Stimulated activated CD8-positive, alpha-beta memory T cell treated with anti-CD3 and anti-CD28 coated beads, Interleukin-2, amount 100 ng/mL, for 48 hours (primary cell): ENCODE measurements at places on chromosomes 12 and 14.

DNA sequence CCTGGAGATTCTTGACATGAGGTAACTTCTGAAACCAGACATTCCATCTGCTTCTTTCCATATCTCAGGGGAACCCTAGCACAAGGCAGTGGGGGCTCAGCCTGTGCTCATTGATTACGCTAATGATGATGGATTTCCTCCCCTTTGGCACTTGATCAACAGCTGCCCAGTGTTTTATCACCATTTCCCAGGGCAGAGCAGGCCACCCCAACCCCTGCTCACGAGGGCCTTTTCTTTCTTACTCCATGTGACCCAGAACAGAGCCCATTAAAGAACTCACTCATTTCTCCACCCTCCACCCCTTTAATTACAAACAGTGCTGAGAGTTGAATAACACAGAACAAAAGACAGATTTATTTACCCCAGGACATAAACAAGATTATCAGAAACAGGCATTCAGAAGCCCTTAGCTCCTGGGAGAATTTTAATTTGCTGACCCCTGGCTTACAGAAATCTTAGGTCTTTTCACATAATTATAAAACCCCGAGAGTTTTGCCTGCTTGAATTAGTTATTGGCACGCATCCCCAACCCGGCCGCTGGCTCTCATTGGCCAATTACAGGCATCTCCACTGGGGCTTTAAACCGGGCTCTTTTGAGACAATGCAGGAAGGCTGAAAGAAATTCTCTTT lies 32.0 kb upstream of the CCDC60 start:
- DNase-seq: no peak

DNA sequence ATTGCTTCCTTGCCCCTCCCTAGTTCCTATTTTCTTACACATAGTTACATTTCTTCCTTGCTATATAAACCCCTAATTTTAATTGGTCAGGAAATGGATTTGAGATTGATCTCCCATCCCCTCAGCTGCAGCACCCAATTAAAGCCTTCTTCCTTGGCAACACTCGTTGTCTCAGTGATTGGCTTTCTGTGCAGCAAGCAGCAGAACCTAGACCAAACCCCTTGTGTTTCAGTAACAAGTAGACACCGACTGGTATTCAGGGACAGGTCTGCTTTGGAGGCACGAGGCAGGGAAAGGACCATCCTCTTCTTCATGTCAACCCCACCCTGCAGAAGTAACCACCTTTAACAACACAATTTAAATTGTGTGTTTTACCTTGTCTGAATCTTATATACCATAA lies 152.6 kb downstream of the RPAP3 start:
- DNase-seq: no peak

DNA sequence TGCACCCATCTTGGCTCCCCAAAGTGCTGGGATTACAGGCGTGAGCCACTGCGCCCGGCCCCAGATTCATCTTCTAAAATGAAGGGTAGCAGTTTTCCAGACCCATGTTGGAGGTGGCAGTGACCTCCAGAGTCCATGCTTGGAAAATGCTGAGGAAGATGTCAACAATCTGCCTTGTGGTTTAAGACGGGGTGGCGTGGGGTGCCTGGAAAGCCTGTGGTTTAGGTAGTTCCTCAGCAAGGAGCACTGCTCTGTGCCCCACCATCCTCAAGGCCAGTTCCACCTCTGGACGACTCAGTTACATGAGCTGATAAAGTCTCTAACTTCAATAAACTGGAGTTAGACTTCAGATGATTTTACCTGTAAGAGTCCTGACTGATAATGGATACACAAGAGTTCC lies 48.6 kb downstream of the DRAM1 start:
- no peak for DNase-seq

DNA sequence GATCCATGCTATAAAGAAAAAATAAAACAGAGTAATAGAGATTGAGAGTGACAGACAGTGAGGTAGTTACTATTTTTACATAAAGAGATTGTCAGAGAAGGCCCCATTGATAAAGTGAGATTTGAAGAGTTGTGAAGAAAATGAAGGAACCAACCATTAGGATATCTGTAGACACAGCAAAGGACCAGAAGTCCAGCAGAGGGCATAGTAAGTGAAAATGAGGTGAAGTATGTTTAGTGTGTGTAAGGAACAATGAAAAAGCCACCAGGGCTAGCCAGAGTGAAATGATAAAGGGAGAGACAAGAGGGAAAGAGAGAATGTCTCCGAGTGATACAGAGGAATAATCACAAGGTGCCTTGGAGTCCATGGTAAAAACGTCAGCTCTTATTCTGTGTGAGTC lies 411.0 kb downstream of the NELL2 start:
- no peak for DNase-seq

GRCh38 chr12:96457191-96457930 lies 32.0 kb upstream of the CFAP54 start:
- DNase-seq: no peak

DNA sequence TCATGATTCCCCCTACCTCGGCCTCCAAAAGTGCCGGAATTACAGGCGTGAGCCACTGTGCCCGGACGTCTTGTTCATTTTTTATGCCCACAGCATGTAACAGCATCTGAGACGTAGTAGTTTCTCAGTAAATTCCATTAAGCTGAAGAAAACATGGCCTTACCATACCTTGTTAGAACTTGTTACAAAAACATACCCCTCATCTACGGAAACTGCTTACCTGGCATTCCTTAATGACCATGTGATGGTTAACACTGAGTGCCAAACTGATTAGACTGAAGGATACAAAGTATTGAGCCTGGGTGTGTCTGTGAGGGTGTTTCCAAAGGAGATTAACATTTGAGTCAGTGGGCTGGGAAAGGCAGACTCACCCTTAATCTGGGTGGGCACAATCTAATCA lies 186.8 kb downstream of the CEP128 start:
- no peak for DNase-seq

GRCh38 chr12:108939594-108939993 lies 59.7 kb downstream of the DAO start:
- no peak for DNase-seq

DNA sequence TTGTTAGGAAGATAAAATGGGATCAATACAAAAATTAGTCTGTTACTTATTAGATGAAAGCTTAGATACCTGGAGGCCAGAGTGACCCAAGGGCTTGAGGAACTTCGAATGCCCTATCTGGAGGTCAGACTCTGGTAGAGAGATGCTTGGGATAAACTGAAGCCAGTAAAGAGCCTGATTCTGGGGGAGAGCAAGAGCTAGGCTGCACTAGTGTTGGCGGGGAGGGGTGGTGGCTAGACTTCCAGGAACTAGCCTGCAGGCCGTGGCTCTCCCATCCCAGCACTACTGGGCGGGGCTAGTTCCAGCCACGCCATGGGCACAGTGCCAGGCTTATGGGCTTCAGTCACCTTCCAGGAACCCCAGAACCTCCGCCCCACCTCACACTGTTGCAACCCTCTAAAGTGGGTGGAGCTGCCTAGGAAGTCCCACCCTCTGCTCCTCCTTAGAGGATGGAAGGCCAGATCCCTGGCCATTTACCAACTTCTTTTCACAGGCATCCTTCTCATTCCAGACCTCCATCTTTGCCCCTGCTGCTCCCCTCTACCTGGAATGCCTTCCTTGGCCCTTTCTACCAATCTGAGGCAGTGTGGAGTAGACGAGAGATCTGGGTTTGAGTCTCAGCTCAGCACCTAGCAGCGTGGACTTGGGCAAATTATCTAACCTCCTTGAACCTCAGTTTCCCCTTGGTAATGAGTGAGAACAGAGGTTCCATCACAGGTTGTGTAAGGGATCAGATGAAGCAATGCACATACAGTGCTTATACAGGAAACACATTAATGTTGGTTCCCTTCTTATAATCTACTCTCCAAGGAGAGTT lies 6.3 kb upstream of the NFE2 start:
- DNase-seq: no peak

- no peak for DNase-seq
These were observed 46.2 kb downstream of the BCAT1 start for GRCh38 chr12:24902511-24903328.

GRCh38 chr12:10528174-10528953 lies 22.7 kb downstream of the EIF2S3B start:
- no peak for DNase-seq

DNA sequence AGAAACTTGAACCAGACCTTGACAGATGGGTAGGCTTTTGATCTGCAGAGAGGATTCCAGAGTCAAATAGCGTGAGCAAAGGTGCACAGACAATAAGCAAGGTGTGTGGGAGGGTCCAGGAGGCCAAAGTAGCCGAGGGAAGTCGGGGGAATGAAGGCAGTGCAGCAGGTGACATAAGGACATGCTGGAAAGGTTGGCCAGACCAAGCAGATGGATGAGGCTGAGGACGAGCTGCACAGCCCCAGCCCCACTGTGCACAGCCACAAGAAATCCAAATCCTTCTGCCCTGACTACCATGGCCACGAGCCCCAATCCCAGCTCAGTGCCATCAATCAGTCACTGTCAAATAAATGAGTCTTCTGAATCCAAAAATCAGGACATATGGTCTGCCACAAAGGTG lies 5.4 kb downstream of the TTC7B start:
- DNase-seq: no peak

DNA sequence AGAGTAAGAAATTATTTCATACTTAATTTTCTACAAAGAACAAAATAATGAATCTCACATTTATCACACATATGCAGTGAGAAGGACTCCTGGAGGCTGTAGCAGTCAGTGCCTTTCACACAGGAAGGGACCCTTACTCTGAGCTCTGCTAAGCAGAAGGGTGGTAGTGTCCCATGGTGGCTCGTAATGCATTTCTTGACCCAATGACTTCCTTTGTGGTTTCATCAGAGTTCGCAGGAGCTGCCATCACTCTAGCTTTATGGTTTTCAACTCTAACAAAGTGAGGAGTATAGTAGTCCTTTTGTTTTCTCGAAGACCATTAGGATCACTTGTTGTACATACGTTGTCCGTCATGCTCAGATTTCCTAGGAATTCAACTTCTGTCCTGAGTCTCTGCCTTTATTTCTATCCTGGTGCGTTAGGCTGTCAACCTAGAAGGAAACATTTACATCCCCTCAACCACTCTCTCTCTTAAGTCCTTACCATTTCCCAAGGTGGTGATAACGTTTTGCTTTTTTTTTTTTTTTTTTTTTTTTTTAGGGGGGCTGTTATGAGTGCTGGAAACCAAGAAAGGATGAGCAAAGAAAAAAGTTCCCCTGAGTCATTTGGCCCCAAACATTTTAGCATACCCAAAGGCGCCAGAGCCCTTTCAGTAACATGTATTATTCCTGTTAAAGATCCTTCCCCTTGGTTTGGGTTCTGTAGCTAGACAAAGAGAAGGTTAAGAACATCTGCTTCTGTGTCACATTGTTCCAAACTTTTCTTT lies 37.2 kb downstream of the GABARAPL1 start:
- DNase-seq: no peak

- no peak for DNase-seq
These were observed 10.4 kb upstream of the MED13L start for GRCh38 chr12:116287842-116288301.

- no peak for DNase-seq
These were observed 12.2 kb downstream of the EIF5 start for GRCh38 chr14:103346286-103346685.

DNA sequence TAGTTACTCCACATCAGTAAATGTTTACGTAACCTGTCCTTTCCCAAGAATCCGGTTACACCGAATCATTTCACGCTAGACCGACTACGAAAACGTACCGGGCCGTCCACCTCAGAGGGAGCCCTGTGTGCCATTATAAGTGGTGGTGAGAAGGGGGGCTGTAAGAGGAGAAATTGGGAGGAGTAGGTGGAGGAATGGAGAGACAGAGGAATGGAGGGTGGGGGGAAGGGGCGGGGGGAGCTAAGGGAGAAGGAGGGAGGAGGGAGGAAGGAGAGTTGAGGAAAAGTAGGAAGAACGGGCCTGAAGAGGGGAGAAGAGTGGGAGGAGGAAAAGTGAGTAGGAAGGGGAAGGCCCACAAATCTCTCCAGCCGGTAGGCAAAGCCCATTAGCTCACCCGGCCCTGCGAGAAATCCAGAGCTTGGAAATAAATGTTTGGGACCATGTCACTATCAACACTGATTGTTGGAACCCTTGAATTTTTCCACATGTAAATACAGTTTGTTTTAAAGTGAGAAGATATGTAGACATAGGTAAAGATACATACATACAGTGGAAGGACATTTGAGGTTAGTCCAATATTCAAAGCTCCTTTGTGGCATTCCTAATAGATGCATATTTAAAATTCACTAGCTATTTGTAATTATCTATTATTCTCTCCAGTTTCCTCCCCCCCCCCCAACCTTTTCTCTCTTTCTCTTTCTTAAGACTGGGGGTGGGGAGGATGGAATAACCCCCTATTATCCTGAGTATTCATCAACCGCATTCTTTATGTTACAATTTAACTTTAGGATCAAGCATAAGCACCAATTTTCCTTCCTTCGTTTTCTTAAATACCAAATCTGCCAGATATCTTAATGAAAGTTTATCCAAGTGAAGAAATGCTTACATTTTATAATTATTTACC lies 2.1 kb upstream of the FOXG1 start:
- no peak for DNase-seq

DNA sequence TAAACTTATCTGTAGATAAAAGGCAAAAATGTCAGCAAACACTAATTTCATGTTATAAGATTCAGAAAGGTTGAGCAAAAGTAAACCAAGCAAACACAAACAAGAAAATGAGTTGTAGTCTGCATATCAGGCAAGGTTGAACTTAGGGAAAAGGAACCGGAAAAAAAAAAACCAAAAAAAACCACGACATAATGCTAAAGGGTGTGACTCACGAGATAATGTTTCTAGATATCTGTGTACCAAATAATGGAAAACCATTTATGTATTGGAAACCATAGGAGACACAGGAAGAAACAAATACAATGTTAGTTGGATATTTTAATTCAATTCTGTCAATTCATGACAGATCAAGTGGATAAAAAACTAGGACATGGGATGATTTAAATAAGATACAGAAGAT lies 60.5 kb downstream of the GPATCH2L start:
- DNase-seq: no peak

- DNase-seq: no peak
These were observed 7.4 kb upstream of the EPS8 start for GRCh38 chr12:15796493-15797141.

- no peak for DNase-seq
These were observed 20.3 kb downstream of the KDM2B start for GRCh38 chr12:121560392-121561008.

- DNase-seq: peak; percentile 10
These were observed 54.2 kb downstream of the RPAP3 start for GRCh38 chr12:47651368-47652254.

DNA sequence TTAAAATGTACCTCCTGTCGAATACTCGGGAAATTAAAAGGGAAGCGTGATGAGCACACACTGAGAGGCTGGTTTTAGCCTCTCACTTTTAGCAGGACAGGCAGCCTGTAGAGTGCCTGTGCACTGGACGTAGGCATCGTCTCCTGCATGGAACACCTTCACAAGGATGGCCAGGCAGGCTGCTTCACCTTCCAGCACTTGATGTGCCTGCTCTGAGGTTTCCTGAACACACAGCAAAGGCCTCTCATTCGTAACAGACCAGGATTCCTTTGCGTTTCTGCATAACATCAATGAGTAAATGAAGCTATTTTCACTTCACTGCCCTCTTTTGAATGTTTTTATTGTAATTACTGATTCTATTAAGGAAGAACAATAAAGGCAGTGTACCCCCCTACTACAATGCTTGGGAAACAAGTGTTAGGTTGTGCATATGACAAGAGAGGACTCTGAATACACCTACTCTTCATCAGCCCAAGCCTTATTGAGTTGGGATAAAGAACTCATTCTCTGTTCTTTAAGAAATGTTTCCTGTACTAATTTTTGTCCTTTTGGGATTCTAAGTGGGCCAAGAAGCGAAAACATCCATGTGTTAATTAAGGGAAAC lies 1077.6 kb upstream of the FOXG1 start:
- no peak for DNase-seq
